Endothelial cell of umbilical vein (primary cell): ENCODE measurements at places on chromosomes 13 and 19.

- no peaks in the 10 kb centered on the region for H3K27me3 ChIP-seq
- H3K4me1 ChIP-seq, result peaks cover 20% of the 10 kb centered on the region
- no peaks in the 10 kb centered on the region for H3K36me3 ChIP-seq
- no peak for DNase-seq
- H3K27ac ChIP-seq, result no peak overlapping the region
Observed at GRCh38 chr13:79779761-79780160, 298.8 kb downstream of the NDFIP2 start.

DNA sequence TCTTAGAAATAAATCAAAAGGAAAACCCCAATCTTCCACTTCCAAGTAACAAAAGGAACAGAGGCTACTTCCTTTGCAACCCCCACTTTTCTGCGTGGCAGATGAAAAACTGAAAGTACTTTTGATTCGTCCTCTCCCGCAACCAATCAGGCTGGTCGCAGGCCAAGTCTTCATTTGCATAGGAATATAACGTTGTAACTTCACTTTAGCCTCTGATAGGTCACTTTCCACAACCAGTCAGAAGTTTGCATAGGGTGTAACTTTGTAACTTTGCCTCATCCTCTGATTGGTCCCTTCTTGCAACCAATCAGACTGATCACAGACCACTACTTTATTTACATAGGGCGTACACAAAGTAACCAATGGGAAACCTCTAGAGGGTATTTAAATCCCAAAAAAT, 37.2 kb downstream of the TGDS start:
- H3K4me3 ChIP-seq, result no peak overlapping the region
- H3K27ac ChIP-seq, result no peak overlapping the region
- DNase-seq, result no peak
- H3K27me3 ChIP-seq, result no peaks in the 10 kb centered on the region
- H3K36me3 ChIP-seq, result peaks cover 4% of the 10 kb centered on the region
- H3K4me1 ChIP-seq, result no peaks in the 10 kb centered on the region

GRCh38 chr13:42812316-42812715, 30.9 kb downstream of the FAM216B start:
- H3K36me3 ChIP-seq, result no peaks in the 10 kb centered on the region
- no peaks in the 10 kb centered on the region for H3K4me1 ChIP-seq
- no peak for DNase-seq

- no peak for DNase-seq
- H3K27ac ChIP-seq, result peak overlapping the region; percentile 32
- H3K4me3 ChIP-seq, result peak overlapping the region; percentile 38
- H3K36me3 ChIP-seq, result peaks cover 2% of the 10 kb centered on the region
Observed at GRCh38 chr19:3698386-3698950, 1.8 kb downstream of the PIP5K1C start.

- no peaks in the 10 kb centered on the region for H3K27me3 ChIP-seq
- peaks cover 5% of the 10 kb centered on the region for H3K4me1 ChIP-seq
- H3K27ac ChIP-seq, result no peak overlapping the region
- H3K36me3 ChIP-seq, result no peaks in the 10 kb centered on the region
Observed at GRCh38 chr13:106145997-106146864, 389.2 kb downstream of the EFNB2 start.

DNA sequence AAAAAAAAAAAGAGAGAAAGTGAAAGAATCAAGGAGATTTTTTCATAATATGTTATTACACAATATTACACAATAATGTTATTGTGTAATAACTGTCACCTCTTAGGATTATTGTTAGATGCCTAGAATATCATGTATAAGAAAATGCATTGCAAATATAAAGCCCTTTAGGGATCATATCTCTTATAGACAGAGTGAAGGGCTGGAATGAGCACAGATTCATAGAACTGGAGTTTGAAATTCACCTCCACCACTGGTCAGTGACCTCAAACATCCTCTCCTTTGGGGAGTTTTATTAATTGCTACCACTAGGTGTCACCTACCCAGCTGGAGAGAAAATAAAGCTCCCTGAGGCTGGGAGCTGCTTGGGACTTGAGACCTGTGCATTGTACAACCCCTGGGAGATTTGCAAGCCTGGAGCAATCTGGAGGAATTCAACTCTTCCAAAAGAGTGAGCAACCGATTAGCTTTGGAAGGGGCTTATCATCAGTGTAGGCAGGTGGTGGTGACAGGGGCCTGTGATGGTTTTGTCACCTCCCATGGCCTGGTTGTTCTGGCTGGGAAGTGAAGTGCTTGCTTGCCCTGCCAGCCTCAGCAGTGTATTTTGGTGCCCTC, 30.3 kb upstream of the FRY start:
- H3K27me3 ChIP-seq, result no peaks in the 10 kb centered on the region
- no peaks in the 10 kb centered on the region for H3K36me3 ChIP-seq
- H3K27ac ChIP-seq, result no peak overlapping the region
- no peak overlapping the region for H3K4me3 ChIP-seq
- H3K4me1 ChIP-seq, result no peaks in the 10 kb centered on the region
- peak; percentile 46 for DNase-seq

DNA sequence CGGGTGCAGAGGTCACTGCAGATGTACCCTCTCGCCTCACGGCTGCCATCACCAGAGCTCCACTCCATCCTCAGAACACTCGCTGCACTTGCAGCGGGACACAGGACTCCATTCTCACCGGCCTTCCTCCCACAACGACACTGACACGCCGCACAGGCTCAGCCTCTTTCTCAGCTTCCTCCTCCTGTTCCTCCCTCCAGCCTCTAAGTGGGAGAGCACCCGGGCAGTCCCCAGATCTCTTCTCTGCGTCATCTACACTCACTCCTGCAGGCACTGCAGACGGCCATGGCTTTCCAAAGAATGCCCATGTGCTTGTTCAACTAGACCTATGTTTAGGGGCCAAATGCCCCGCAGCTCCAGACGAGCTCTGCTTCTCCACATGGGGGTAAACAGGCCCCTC, 14.3 kb upstream of the FKRP start:
- no peak for DNase-seq
- H3K27me3 ChIP-seq, result no peaks in the 10 kb centered on the region
- no peak overlapping the region for H3K4me3 ChIP-seq
- H3K4me1 ChIP-seq, result peaks cover 62% of the 10 kb centered on the region
- peak overlapping the region; percentile 41 for H3K27ac ChIP-seq

GRCh38 chr19:49256691-49257090, 68.3 kb downstream of the SLC6A16 start:
- no peak overlapping the region for H3K4me3 ChIP-seq
- no peaks in the 10 kb centered on the region for H3K4me1 ChIP-seq
- peak; percentile 62 for DNase-seq
- no peaks in the 10 kb centered on the region for H3K36me3 ChIP-seq

DNA sequence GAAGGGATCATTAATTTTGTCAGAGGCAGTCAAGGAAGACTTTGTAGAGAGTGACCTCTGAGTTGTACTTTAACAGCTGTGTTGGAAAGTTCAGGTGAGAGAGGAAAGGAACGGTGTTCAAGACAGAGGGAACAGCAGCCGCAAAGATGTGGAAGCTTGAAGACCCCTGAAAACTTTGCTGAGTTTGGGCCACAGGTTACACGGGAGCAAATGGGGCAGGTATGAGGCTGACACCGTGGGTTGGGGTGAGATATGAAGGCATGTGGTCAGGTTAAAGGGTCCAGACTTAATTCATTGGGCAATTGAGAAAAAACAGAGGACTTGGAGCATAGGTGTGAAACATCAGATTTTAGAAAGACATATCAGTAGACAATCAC, 72.0 kb upstream of the SERP2 start:
- H3K4me1 ChIP-seq, result peaks cover 18% of the 10 kb centered on the region
- no peaks in the 10 kb centered on the region for H3K27me3 ChIP-seq
- no peak for DNase-seq
- no peaks in the 10 kb centered on the region for H3K36me3 ChIP-seq
- H3K27ac ChIP-seq, result no peak overlapping the region

- H3K4me3 ChIP-seq, result no peak overlapping the region
- no peaks in the 10 kb centered on the region for H3K4me1 ChIP-seq
- no peak overlapping the region for H3K27ac ChIP-seq
- no peaks in the 10 kb centered on the region for H3K27me3 ChIP-seq
Observed at GRCh38 chr19:47141695-47142094, 11.1 kb downstream of the SAE1 start.
